ENCODE measurements at places on chromosomes 12 and 14. TPM values are rescaled to one million over a fixed set of nuclear protein-coding genes. Genes with fewer than 3 reads are reported as not detected.

Gene ASPG
- total RNA-seq = 28.2 TPM

GRCh38 chr12:96099421-96099820 lies 64.0 kb upstream of the LTA4H start:
- DNase-seq = no peak

Gene KCNA1
- not detected for total RNA-seq

Gene KRT85
- not detected for total RNA-seq

GRCh38 chr14:96586921-96587822 lies 85.0 kb downstream of the PAPOLA start:
- no peak for DNase-seq

DNA sequence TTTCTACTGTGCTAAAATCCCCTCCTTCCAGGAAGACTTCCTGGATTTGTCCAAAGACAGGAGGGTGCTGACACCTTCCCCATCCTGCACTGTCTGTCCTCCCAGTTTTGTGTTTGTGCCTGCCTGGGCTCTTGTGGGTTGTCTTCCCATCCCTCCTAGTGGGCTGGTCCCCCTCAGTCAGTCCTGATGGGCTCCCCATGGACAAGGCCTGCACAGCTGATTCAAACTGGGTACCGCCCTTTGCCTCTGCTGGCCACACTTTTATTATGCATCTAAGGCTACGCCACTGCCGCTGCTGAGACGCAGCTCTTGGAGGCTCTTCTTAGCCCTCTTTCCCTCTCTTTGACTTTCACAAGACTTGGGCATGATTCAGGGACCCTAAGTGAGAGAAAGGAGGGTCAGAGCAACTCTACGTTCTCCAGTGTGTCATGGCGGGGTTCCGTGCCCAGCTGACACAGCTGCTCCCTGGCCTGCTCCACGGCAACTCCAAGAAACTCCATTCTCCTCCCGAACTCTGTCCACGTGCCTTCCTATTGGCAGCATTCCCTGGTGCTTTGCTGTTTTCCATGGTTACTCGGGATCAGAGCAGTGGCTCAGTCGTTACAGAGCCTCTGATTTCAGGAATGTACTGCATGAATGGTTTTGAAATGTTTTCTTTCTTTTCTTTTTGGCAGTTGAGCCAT lies 3.8 kb upstream of the KRT85 start:
- peak; percentile 55 for DNase-seq

GRCh38 chr14:105863296-105864108 lies 337.1 kb downstream of the TMEM121 start:
- DNase-seq = peak; percentile 11

DNA sequence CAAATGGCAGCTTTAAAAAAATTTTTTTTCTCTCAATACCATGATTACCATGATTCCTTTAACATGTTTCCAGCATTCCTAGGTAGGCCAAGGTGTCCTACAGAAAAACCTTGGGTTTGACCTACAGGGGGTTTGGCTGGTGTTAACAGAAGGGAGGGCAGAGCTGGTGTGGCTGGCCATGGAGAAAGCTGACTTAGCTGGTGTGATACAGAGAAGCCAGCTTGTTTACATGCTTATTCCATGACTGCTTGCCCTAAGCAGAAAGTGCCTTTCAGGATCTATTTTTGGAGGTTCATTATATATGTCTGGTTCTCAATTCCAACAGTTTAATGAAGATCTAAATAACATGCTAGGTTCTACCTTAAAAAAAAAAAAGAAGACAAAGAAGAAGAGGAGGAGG lies 68.6 kb downstream of the EEA1 start:
- DNase-seq = no peak

DNA sequence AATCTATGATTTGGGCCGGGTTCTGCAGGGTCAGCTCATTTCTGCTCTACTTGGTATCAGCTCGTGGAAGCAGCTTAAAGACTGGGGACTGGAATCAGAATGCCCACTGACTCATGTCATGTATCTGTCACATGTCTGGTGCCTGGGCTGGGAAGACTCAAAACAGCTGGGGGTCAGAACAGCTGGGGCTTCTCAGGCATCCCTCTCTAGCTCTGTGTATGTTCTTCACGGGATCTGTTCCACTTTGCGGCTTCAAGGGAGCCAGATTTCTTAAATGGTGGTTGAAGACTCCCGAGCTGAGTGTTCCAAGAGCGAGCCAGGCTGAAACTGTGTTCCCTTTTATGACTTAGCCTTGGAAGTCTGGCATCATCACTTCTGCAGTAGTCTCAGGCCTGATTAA lies 11.9 kb downstream of the AEBP2 start:
- DNase-seq = no peak

Gene CFAP73
- total RNA-seq = not detected

GRCh38 chr12:117567644-117568216 lies 206.3 kb upstream of the NOS1 start:
- no peak for DNase-seq

Gene TMEM52B
- total RNA-seq = not detected

Gene CLEC4C
- total RNA-seq = not detected

- no peak for DNase-seq
Observed at GRCh38 chr12:104756901-104757300, 201.2 kb downstream of the SLC41A2 start.

DNA sequence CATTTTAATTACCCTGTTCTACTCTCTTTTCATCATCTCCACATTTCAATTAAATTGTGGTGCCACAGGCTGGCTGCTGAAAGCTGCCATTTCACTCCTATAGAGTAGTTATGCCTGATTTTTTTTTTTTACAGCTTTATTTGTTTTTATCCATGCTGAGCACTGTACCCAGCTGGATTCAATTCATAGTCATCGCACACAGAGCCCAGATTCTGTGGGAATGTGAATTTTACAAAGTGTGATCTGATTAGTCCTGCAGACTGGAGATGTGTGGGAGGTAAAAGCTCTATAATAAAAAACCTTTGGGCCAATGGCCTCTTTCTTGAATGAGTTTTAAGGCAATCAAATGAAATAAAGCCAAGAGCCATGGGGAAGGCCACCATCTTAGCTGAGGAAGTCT lies 190.2 kb downstream of the ANO4 start:
- DNase-seq = no peak

DNA sequence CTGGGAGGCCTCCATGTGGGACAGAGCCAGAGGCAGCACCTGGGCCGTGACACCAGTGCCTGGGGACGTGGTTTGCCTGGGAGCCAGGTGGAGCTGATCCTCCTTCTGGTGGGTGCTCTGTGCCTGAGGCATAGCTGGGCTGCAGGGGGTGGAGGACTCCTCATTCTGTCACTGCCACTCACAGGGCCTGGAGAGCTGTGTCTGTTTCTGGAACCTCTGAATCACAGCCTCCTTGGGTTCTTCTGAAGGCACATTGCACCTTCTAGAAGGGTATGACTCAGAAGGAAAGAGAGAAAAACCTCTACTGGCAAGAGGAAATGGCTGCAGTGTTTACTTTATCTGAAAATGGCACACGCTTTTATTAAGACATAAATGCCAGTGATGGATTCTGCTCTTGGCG lies 659.8 kb downstream of the VRK1 start:
- no peak for DNase-seq

- DNase-seq = no peak
Observed at GRCh38 chr12:128250096-128250495, 16.9 kb upstream of the TMEM132C start.

Gene DEPDC4
- 0.40 TPM for total RNA-seq

- no peak for DNase-seq
Observed at GRCh38 chr14:97594306-97594705, 797.1 kb downstream of the VRK1 start.

GRCh38 chr12:15896867-15897266 lies 14.3 kb upstream of the DERA start:
- no peak for DNase-seq

GRCh38 chr12:40986001-40986400 lies 202.1 kb upstream of the PDZRN4 start:
- no peak for DNase-seq

DNA sequence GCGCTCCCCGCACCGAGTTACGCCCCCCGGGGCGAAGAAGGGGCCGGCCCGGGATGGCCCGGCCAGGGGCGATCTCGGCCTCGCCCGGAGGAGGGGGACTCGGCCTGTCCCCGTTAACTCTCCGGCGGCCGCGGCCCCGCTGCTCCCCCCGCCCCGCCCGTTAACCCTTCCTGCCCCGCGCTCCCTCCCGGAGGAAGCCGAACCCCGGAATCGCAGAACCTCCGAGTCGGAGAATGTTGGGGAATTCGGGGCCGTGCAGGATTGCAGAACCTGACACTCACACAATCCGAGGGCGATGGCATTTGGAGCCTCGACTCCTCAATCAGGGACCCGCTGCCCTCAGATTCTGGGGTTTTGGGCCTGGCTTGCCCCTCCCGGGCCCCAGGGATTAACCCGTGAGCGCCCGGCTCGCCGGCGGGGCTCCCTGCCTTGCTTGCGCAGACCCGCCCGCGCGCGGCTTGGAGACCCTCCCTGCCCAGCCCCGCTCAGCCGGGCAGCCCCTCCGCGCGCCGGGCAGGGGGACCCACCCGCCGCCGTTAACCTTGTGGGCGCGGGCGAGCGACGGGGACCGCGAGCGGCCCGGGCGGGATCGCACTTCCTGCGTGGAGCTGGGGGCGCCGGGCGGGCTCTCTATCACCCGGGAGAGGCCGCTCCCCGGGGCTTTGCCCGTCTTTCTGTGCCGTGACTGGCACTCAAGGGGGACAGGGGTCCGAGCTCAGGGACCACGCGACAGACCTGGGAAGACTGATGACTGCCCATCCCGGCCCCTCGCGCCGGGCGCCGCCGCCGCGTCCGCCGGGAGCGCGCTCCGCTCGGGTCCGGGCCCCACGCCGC lies 18.8 kb downstream of the BEGAIN start:
- DNase-seq = no peak

Gene GPX2
- not detected for total RNA-seq

- no peak for DNase-seq
Observed at GRCh38 chr14:74019408-74020137, 424 bp downstream of the BBOF1 start.

Gene RAB15
- 9.0 TPM for total RNA-seq

GRCh38 chr12:49790741-49791555 lies 37.3 kb downstream of the NCKAP5L start:
- no peak for DNase-seq

Gene OVCH1
- 0.07 TPM for total RNA-seq

Gene BEGAIN
- 0.79 TPM for total RNA-seq

Gene KRT7
- 0.69 TPM for total RNA-seq

Gene TMPRSS12
- not detected for total RNA-seq

DNA sequence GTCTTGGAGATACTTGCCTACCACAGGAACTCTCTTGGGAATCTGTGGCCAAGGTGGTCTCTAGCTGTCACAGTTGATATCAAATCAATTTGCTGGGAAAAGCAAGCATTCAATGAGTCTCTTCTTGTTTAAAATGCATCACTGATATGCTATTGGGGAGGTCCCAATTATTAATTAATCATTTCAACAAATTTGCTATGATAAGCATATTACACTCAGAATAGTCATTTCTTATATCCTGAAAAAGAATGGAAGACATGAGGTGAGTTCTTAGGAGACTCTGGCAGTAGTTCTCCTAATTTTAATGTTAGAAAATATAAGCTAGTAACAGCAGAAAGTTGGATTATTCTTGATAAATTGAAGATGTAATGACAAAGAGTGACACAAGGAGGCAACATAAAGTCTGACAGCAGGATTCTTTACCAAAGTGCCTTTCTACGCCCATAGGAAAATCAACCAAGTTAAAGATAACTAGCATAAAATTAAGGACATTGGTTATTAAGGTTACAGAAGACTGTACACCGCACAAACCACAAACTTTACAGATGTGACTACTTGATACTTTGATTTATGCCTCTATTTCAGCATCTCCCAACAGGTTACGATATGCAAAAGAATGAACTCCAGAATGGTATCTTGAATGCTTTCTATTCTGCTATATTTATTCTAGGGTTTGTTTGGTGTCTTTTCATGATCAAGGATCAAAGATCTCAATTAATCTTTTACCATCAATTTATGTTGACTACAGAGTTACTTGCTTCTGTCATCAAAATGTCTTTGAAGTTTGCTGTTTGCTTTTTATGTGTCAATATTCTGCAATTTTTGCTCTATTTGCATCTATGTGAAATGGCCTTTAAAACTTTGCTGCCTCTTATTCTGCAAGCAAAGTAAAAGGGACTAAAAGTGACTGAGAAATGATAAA lies 349.6 kb upstream of the CLEC14A start:
- DNase-seq = no peak

DNA sequence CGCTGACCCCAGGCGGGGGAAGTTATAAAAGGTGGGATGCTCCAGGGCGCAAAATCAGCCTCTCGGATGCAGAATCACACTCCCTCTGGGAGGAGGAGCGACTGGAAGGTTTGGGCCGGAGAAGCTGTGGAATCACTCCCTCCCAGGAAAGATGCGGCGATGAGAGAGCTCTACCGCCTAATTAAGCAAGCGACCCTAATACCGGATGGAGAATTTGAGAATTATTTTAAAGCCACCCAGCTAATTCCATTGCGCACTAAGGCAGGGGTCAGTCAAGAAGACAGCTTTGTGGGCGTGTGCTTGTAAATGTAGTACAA lies 1.9 kb downstream of the COL2A1 start:
- DNase-seq = no peak

DNA sequence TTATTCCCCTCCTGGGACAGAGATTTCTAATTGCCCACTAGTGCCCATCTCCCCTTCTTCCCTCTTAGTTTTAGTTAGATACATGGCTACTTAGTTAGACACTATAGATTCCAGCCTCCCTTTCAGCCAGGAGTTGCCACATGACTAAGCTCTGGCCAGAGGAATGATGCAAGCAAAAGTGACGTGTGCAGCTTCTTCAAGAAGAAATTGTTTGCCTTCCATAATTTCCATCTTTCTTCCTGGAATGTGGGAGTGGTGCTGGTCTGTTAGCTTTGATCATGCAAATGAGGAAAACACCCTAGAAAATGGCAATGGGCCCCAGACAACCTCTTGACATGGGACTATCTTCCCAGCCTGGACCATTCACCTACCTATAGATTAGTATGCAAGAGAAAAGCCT lies 21.4 kb downstream of the CCDC177 start:
- DNase-seq = no peak

- DNase-seq = no peak
Observed at GRCh38 chr12:56299308-56299852, 750 bp downstream of the CS start.

- no peak for DNase-seq
Observed at GRCh38 chr14:71437870-71438269, 494.4 kb upstream of the RGS6 start.

GRCh38 chr12:97639702-97640101 lies 177.1 kb downstream of the RMST start:
- no peak for DNase-seq

Gene P2RX2
- not detected for total RNA-seq

- no peak for DNase-seq
Observed at GRCh38 chr14:23113431-23114119, 5.5 kb downstream of the CEBPE start.

DNA sequence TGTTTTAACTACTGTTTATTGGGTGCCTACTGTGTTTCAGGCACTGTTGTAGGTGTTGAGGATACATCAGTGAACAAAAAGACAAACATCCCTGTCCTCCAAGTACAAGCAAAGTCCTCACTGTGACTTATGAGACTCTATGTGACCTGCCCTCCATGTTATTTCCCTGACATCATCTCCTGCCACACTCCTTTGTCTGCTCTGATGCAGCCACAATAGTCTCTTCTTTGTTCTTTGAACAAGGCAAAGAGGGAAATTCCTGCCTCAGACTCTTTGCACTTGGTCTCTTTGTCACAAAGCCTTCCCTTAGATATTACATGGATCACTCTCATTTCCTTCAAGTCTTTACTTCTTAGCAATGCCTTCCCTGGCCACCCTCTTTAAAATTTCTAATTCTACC lies 240.1 kb upstream of the SRRM4 start:
- no peak for DNase-seq

Measured in left ventricle myocardium superior (tissue), 1 donor.